ENCODE measurements at places on chromosomes 2 and 18.

DNA sequence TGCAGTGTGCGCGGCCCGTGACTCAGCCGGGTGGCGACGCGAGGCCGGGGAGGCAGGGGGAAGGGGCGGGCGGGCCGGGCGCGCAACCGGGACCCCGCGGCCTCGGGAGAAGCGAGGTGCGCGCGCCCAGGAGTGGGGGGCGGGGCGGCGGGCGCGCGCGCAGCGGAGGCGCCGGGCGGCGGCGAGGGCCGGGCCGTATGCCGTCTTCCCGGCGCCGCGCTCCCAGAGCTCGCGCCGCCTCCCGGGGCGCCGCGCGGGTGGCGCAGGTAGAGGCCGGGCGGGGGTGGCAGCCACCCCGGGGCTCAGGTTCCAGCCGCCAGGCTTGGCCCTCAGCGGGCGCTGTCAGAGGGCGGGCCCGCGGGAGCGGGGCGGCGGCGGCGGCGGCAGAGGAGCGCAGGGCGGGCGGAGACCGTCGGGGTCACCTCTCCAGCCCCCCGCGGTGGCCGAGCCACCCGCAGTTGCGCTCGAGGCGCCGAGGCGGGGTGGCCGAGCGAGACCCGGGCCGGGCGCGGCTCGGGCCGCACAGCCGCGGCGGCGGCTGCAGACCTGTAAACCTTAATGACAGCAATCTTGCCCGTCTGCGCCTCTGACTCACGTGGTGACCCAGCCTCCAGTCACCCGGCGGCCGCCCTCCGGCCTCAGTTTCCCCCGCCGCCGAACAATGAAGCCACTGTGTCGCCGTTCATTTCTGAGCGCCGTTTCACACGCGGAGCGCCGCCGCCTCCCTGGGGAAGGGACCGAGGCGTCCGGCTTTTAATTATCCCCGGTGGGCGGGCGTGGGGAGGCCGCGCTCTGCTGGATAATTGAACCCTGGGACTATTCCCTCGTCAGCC, 25.3 kb upstream of the SMAD7 start:
- peak; percentile 65 for DNase-seq

DNA sequence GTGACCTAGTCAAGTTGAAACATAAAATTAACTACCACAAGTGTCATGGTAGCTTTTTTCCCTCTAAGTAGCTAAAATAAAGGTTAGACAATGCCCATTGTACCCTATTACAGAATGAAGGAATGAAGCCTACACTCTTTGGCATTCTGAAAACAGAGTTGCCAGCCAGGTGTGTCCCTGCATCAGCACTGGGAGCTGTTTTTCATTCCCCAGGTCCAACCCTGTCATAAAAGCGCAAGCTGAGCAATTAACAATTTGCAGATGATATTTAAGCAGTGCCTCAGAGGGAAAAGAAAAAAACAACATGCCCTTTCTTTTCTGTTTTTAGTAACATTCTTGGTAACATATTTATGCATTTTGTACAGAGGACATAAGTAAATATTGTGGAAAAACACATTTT, 46.8 kb upstream of the MGAT4A start:
- DNase-seq, result no peak

DNA sequence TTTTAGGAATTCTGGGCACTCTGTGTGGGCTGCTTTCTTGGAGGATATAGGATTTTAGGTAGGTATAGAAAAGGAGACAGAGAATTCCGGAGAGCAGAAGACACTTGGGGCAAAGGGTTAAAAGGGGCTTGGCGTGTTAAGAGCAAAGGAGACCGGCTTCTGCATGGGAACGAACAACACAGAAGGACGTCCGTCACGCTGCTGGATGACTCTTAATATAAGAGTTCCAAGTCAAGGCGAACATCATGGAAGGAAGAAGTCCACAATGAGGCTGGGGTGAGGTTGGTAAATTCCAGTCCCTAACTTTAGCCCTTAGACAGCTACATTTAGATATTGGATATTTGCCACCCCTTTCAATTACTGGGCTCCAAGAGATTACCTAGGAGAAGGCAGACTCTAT, 15.9 kb upstream of the SLC20A1 start:
- DNase-seq, result no peak

- DNase-seq, result no peak
Observed at GRCh38 chr18:32303400-32303799, 113.6 kb downstream of the MEP1B start.

DNA sequence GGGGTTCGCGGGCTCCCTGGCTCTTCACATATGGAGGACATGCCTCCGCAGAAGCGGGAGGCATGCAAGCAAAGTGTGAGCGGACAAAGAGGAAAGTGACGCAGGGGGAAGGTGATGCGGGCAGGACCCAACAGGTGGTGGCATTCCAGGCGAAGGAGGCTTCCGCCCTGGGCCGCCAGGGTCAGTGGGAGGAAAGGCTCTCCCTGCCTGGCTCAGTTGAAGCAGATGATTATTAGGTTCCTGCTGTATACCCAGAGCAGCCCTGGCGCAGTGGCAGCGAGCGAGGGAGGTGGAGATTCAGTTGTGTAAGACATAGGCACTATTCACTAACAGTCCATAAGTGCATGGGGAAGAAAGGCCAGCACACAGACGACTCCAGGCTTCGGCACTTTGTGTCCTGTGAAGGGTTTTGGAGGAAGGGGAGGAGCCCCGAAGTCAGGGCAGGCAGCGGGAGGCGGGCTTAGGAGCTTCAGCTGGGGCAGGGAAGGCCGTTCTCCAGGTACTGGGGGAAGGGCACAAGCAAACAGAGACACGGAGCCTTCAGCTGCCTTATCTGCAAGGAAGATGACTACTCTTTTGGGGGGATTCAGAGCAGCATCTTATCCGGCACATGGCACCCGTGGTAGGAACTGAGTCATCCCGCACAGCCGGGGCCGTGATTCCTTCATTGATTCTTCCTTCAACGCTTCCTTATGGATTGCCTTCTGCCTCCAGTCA, 89.8 kb downstream of the TGOLN2 start:
- DNase-seq, result no peak

DNA sequence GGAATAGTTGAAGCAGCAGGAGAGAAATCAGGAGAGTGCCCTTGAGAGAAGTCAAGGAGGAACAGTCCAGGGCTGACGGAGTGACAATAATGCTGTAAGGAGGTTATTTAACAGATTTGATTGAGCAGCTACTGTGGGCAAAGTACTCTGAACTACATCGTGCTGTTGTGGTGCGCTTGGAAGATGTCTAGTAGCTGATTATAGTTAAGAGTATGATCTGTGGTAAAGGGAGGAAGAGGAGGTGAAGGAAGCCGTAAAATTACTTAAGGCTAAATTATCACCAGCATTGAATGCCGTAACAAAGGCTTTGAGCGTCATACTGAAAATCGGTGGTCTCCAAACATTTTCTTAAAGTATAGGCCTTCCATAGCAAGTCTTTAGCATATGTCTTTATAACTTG, 4.5 kb downstream of the PCBP1 start:
- DNase-seq, result no peak

GRCh38 chr18:26471027-26471426, 77.3 kb downstream of the KCTD1 start:
- no peak for DNase-seq

DNA sequence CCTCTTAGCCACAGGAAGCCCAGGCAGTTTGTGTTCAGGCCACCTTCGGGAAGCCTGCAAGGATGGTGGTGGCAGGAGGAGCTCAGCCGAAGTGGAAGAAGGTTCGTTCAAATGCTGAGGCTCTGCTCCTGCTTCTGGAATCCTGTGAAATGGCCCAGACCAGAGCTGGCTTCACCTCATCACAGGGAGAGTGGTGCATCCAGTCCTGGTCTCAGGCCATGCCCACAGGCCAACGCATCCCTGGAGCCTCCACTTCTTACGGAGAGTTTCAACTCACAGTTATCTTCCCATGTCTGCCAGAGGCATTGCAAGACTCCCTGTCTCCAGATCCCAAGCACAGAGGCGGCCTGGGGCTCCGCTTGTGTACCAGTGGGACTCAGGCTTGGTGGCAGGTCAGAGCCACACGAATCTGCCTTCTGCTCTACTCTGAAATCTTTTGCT, 82.3 kb downstream of the NDUFA10 start:
- no peak for DNase-seq

DNA sequence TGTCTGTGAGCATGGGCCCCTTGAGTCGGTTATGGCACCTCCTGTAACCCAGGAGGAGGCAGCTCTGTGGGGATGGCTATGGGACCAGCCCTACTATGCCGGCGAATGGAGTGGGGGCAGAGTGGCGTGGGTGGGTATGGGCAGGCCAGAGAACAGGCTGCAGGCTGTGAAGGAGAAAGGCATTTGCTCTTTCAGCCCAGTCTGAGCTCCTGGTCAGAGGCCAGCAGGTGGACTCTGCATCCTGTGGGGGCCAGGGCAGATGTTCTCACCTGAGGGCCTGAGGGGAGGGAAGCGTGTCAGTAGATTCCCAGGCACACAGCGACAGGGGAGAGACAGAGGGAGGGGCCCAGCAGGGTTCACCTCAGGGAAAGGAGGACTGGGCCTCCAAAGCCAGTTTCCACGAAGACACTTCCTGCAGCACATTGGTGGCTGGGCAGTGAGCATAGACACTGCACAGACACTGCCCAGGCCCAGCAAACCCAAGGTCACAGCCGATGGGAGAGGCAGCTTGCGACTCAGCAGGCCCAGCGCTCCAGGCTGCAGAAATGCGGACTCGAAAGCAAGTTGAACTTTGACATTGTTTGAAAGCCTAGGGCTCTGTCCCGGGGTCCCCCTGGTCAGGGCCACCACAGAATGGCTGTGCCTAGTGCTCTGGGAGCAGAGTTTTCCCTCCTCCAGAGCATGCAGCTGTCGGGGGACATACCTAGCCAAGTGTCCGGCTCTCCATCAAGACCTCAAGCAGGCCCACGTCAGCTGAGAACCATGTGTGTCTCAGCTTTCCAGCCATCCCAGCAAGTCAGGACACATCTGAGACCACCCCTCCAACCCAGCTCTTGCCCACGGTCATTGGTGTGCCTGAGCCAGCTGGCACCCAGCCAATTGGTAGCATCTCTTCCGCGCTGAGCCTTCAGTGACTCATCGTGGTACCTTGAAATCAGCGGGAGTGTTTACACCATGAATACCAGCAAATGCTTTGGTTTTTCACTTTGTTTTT, 53.8 kb downstream of the TGOLN2 start:
- no peak for DNase-seq

- DNase-seq, result no peak
Observed at GRCh38 chr18:12092398-12093229, 1.0 kb upstream of the ANKRD62 start.

GRCh38 chr2:112633708-112634107, 12.0 kb upstream of the SLC20A1 start:
- DNase-seq, result no peak

DNA sequence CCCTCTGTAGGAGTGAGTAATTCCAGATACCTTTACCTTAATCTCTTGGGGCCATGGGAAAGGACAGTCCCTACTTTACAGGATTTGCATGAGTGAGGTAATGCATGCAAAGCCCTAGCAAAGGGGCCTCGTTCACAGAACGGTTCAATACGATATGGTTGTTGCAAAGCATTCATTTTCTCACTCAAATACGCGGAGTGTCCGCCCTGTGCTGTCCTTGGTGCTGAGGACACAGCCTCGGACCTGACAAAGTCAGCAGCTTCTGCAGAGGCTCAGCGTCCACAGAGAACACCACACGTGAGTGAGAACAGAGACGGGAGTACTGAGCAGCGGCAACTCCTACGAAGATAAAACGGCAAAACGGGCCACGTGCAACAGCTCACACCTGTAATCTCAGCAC, 125.7 kb downstream of the EIPR1 start:
- no peak for DNase-seq

- DNase-seq, result peak; percentile 10
Observed at GRCh38 chr18:47883771-47884413, 46.6 kb downstream of the SMAD2 start.

DNA sequence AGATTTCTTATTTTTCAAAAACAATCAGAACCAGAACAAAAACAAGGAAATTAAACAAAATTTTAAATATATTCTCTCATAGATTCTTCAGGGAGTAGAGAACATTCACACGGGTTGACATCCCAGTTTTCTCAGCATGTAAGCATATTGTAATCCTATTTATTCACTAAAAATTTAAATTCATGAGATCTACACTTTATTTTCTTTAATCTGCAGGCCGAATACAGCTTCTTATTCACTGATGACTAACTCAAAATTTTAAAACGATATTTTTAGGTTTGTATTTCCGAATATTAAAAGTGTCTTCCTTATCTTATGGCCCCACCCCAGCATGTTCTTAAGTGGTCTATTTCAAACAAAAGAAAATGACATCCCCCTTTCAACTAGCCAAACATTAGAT, 262.4 kb downstream of the MEIS1 start:
- DNase-seq, result no peak

- no peak for DNase-seq
Observed at GRCh38 chr18:58562999-58563667, 65.8 kb downstream of the ALPK2 start.

GRCh38 chr2:196337208-196337953, 166.0 kb upstream of the STK17B start:
- peak; percentile 14 for DNase-seq

DNA sequence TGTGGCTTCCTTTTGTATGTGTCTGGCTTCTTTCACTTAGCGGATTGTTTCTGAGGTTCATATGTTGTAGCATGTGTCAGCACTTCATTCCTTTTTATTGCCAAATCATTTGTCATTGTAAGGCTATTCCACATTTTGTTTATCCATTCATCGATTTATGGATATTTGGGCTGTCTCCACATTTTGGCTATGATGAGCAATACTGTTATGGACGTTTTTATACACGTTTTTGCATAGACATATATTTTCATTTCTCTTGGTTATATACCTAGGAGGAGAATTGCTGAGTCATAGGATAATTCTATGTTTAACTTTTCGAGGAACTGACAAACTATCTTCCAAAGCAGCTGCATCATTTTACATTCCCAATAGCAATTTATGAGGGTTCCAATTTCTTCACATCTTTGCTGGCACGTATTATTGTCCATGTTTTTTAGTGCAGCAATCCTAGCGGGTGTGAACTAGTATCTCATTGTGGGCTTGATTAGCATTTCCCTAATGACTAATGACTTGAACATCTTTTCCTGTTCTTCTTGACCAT, 48.1 kb upstream of the TBC1D8 start:
- DNase-seq, result no peak
